ENCODE measurements at places on chromosomes 6 and 20.

DNA sequence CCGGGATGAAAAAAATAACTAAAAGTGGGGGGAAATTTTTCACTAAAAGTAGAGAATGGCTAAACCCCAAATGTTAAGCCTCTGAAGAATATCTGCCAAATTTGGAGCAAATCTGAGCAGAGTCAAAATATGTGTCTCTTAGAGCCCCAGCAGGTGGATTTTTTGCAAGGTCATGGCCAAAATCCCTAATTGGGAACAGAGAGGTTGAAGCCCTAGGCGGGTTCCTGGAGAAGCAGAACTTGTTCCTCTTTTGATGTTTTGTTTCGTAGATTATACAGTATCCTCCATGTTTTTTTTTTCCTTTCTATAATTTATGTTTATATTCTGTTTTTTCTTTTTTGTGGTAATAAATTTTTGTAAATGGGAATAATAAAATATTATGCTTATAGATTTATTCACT, 94.4 kb downstream of the PLCB4 start:
- DNase-seq, result no peak

DNA sequence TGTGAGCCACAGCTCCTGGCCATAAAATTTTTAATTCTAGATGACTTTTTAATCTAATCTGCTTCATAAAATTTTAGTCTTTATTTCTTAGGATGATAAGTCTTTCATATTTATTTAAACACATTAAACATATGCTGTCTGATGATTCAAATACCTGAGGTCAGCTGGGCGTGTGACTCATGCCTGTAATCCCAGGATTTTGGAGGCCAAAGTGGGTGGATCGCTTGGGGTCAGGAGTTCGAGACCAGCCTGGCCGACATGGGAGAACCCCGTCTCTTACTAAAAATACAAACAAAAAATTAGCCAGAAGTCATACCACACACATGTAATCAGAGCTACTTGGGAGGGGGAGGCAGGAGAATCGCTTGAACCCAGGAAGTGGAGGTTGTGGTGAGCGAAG, 53.1 kb downstream of the RBM24 start:
- no peak for DNase-seq

DNA sequence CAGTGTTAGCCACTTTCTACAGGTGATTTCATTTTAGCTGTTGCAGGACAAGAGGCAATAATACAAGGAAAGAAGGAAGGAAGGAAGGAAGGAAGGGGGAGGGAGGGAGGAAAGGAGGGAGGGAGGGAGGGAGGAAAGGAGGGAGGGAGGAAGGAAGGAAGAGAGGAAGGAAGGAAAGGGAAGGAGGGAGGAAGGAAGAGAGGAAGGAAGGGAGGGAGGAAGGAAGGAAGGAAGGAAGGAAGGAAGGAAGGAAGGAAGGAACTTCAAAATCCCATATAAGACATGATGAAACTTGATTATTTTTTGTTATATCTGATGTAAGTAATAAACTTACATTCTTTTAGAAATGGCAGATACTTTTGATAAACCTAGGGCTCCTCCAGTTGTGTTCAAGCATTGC, 83.6 kb downstream of the TFAP2B start:
- no peak for DNase-seq

GRCh38 chr6:164035900-164036485, 621.5 kb downstream of the QKI start:
- peak; percentile 81 for DNase-seq

- DNase-seq, result peak; percentile 64
Measured at GRCh38 chr6:98827295-98828159, 6.8 kb upstream of the POU3F2 start.

GRCh38 chr6:10414756-10415616, at the start of gene TFAP2A:
Gene TFAP2A, minus strand, starts transcription at chr6:10415074. Its CDS starts 83 bp downstream, at chr6:10414991.
- peak; percentile 30 for DNase-seq

DNA sequence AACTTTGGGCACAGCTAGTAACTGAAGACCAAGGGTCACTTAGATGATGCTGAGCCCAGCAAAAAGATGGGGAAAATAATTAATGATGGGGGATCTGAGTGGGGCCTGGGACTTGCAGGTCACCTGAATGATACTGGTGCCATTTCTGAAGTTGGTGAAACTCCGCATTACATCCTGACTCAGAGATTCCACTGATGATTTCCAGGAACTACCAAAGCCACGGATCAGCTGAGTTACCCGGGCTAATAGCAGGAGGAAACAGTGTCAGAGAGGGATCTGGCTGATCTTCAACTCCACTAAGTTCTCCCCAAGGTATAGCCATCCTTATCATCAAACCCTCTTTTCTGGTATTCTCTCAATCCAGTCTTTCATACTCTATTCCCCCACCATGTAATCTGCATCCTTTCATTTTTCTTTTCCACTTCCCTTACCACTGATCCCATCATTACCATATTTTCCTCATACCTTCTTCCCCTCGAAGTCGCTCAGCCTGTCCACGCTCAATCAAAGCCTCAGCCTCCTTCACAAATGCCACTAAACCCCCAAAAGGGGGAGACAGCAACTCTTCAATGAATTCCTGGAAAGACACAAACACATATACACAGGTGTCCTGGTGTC, 20.2 kb downstream of the VPS52 start:
- DNase-seq, result no peak

DNA sequence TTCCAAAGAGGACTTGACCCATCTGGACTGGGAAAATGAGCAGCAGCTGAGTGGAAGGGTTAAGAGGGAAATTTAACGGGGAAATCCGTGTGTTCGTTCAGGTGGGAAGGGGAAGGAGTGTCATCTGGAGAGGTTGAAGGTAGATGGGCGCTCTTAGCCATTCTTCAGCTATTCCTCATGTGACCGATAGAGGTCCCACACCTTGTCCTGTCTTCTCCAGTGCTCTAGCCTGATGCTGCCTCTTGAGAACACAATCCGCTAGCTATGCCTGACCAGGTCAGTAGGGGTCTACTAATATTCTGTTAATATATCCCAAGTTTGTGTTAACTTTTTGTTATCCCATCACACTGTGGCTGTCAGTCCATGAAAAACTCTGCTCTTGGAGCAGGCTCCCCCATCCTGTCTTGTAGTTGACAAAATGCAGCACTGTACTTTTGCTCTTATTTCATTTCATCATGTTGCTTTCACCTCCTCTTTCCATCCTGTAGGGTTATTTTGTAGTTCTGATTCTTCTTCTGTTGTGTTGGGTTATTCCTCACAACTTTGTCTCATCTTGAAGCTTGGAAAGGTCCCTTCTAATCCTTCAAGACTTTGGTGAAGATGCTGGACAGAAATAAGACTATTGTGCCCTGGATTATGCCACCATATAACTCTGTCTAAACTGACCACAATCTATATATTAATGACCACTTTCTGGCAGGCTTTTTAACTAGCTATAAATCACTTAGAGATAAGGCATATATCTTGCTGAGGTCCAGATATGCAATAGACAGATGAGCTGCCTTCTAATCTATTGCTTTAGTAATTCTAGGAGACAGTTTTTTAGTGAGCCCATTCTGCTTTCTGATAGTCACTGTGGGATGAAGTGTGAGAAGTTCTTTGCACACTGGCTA, 123.4 kb upstream of the SUPT3H start:
- no peak for DNase-seq

GRCh38 chr6:33902457-33902853, 98.7 kb upstream of the MLN start:
- DNase-seq, result no peak

DNA sequence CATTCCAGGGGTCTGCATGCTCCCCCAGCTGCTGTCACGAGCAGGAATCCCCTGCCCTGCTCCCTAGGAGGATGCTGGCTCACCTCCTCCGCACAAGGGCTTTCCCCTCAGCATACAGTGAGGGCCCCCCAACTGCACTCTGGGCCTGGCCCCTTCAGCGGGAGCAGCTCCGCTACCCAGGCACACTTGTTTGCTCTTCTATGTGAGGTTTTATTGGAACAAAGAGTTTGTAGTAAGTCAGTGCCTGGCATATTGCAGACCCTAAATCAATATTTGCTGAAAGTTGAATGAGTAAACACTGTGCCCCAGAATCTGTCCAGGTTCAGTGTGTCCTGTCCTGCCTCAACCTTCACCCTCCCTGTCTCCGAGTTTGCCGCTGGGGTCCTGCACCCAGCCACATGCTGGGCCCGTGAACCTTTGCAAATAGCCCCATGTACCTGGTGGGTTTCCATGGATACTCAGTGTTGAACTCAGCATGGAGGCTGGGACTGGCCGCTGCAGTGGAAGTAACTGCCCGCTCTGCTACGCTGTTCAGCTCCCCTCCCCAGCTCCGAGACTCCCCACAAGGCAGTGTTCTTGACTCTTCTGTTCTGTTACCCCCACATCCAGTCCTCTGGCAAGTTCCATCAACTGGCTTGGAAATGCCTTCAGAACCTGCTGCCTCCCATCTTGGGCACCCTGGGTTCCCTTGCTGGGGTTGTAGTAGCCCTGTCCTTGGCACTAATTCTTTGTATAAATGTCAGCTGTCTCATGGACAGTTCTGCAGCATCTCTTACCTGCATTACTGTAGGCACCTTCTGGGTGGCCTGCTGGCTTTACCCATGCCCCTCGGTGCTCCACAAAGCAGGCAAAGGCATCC, 15.7 kb downstream of the SLC22A1 start:
- peak; percentile 86 for DNase-seq

DNA sequence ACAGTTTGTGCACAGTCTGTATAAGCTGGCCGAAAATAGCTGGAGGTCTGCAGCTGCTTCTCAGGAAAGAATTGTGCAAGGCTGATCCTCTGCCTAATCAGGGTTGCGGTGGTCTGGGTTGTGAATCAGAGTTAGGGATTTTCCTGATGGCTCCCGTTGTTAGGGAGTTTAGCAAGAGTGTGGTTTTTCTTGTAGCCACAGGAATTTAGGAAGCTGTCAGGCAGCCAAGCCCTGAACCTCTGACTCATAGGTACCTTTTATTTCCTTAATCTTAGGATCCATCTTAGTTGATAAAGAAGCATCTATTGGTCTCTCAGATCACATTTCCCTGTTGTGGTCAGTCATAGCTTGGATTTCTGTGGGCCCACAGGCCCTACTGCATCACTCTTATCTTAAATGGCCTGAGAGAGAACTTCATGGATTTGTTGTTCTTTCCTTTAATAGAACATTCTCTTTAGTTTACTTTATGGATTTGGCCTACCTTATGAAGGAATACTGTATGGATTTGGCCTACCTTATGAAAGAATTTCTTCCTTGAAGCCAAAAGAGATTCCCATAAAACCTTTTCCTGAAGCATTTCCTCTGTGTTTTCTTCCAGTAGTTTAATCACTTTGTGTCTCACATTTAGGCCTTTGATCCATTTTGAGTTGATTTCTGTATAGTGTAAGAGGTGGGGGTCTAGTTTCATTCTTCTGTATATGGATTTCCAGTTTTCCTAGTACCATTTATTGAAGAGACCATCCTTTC, 10.3 kb downstream of the KIF25 start:
- no peak for DNase-seq

- DNase-seq, result peak; percentile 39
Measured at GRCh38 chr6:41374618-41375590, 39.5 kb downstream of the NCR2 start.

- DNase-seq, result no peak
Measured at GRCh38 chr20:2357114-2357513, 23.6 kb upstream of the TGM6 start.

DNA sequence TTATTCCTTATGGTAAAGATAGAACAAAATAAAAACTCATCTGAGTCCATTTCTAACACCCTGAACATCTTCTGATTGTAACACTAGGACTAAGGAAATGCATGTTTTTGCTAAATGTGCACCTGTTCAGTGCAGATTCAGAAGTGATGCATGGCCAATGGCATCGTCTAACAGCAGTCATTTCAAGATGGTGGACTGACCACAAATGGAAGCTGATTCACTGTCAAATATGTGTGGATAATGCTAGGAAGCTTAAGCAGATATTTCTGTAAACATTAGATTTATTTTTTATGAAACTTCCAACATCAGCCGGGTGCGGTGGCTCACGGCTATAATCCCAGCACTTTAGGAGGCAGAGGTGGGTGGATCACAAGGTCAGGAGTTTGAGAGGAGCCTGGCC, 394.8 kb downstream of the SAMD5 start:
- DNase-seq, result no peak

DNA sequence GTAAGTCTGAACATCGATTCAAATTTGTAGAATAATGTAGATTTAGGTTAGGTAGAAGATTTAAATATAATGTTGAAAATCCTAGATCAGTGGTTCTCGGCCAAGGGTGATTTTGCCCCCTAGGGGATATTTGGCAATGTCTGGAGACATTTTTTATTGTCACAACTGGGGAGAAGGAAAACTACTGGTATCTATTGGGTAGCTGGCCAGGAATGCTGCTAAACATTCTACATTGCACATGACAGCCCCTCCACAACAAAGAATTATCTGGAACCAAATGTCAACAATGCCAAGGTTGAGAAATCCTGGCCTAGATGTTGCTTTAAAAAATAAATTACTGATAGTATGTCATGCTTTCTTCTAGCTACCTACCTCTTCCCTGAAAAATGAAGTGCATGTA, 76.1 kb downstream of the HIVEP2 start:
- DNase-seq, result no peak

DNA sequence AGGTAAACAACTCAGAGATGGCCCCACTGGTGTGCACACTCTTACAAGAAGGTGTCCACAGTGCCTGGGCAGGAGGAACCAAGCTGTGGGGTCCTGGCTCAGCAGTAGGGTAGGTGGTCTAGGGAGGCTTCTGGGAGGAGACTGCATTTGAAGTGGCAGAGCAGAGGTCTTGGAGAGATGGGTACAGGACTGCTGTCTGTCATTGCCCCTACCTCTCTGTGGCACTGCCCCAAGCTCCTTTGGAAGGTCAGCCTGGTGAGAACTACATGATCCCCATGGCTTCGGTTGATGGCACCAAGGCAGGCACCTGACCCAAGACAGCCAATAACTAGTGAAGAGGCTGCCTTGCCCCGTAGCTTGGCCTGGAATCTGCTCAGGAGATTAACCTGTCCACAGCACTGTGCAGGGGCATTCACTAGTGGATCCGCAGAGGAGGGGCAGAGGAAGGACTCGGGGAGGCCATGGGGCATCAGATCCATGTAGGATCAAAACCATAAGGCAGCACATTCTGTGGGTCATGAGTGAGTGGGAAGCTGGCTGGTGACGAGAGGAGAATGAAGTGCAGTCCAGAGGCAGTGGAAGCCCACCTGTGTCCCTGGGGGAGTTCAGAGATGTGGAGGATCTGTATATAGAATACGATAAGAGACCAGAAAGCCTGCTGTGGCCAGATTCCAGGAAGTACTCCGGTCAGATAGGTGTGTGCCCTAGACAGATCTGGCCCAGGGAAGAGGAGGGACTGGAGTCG, 162.0 kb downstream of the GRM4 start:
- DNase-seq, result no peak

- peak; percentile 90 for DNase-seq
Measured at GRCh38 chr6:152136449-152136825, 329.0 kb downstream of the ESR1 start.

GRCh38 chr20:10022625-10023024, 12.2 kb upstream of the ANKEF1 start:
- no peak for DNase-seq

GRCh38 chr6:167898673-167899311, 72.1 kb downstream of the AFDN start:
- peak; percentile 23 for DNase-seq

GRCh38 chr6:37454420-37455140, 21.6 kb downstream of the CMTR1 start:
- DNase-seq, result no peak

- no peak for DNase-seq
Measured at GRCh38 chr6:20589266-20589665, 55.0 kb downstream of the CDKAL1 start.

- no peak for DNase-seq
Measured at GRCh38 chr6:137657351-137657911, 163.2 kb upstream of the OLIG3 start.
